ENCODE measurements at places on chromosomes 4 and X.
A peak's percentile ranks its signal among the peaks of the same experiment; 100 is the strongest.

DNA sequence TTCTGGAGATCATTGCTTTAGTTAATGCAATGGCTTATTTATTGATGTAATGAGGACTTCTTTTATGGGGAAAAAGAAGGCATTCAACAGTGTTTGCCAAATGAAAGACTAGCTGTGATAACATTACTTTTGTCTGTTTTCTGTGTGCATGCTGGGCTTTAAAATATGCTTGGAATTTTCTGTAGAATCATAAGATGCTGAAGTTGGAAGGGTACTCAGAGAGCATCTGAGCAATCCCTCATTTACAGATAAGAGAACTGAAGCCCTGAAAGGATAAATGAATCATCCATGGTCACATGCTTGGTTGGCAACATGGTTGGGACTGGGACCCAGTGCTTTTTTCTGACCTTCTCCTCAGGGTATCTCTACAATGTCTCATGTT lies 31.4 kb upstream of the PITX2 start:
- DNase-seq, result no peak

- DNase-seq, result no peak
Observed at GRCh38 chr4:3605491-3605890, 73.3 kb upstream of the LRPAP1 start.

DNA sequence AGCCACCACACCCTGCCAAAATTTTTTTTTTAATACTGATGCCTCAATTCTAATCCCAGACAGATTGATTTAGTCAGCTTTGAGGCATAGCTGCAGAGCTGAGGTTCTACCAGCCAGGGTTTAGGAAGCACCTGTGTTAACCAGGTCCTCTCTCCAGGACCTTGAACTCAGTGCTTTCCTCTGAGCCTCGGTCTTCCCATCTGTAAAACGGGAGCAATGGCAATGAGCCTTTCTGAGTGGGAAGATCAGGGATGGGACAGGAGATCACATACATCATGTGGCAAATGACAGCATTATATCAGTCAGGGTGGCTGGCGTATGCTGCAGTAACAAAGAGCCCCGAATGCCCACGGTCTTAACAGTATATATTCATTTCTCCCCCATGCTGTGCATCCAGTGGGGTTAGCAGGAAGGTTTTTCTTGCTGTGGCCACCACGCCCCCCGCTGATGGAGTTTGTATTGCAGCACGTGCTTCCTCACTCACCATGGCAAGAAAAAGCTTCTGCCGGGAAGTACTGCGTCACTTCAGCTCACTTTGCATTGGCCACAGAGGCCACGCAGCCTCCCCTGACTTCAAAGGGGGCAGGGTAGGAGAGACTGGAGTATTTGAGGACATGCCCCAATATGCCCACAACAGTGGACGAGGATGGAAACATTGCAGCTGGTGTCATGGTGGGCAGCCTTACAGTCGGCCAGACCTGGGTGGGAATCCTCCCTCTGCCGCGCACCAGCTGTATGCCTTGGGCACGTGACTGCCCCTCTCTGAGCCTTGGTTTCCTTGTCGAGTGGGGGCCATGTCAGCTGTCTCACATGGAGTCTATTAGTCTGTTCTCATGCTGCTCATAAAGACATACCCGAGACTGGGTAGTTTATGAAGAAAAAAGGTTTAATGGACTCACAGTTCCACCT lies 24.1 kb upstream of the MRFAP1 start:
- DNase-seq, result no peak

- no peak for DNase-seq
Observed at GRCh38 chr4:94722270-94722669, 35.5 kb upstream of the BMPR1B start.

DNA sequence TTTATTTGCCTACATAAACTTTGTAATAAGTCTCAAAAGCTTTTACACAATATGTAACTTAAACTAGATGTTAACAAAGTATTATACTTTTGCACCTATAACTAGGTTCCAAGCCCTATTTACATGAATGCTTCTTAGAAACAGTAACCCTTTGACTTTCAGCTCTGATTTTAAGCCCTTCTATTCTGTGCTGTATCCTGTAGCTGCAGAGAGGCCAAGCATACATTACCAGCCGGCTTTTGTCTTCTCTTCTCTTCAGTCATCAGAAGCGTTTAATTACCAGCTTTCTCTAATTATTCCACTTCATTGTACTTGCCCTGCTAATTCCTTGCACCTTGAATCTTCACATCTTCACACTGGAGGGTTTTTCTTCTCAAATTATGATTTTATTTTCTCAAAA lies 403.1 kb downstream of the PDGFC start:
- no peak for DNase-seq

DNA sequence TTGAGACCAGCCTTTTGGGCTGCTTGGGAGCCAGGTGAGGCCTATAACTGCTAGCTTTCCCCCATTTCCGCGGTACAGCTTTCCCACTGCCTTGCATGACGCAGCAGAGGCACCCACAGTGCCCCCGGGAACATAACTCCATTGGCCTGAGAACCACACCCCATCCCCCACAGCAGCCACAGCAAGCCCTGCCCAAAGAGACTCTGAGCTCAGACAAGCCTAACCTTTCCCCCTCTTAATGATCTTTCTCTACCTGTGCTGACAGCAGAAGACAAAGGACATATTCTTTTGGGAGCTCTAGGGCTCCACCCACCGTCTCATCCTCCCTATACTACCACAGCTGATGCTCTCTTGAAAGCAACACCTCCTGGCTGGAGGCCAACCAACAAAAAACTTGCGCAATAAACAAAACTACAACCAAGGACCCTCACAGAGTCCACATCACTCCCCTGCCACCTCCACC lies 114.8 kb downstream of the FANCB start:
- DNase-seq, result no peak

- no peak for DNase-seq
Observed at GRCh38 chr4:6272863-6273660, 3.4 kb downstream of the WFS1 start.

GRCh38 chrX:57070185-57070984 lies 51.0 kb downstream of the SPIN2B start:
- peak; percentile 12 for DNase-seq

DNA sequence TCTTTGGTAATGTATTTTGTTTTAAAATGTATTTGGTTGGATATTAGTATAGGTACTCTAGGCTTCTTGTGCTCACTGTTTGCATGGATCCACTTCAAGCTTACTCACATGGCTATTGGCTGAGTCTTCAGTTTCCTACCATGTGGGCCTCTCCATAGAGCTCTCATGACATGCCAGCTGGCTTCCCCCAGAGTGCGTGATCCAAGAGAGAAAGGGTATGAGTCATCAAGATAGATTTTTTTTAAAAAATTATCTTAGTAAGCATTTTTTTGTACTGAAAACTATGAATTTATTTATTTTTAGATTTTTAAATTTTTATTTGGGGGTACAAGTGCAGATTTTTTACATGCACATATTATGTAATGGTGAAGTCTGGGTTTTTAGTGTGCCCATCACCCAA lies 219.1 kb upstream of the AMOT start:
- DNase-seq, result no peak

DNA sequence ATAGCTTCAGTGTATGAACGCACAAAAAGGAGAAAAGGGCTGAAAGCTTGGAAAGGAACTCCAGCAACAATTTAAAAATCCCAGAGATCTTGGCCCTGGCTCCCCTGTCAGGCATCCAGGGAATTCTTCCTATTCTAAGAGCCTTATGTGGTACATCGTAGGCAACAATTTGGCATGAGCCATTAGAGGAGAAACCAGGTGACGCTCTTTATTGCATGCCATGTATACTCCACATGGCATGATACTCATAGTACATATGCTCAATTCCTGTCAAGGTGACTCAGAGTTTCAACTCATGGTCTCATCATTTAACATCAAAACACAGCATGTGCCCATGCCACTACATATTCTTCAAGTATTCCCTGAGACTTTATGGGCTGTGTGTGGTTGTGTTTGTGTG lies 191.3 kb downstream of the OR13H1 start:
- no peak for DNase-seq

GRCh38 chr4:1375761-1376322 lies 28.8 kb downstream of the UVSSA start:
- peak; percentile 5 for DNase-seq

- DNase-seq, result no peak
Observed at GRCh38 chr4:168059251-168059650, 33.1 kb upstream of the ANXA10 start.

All from WTC11 (cell line).